K562 (cell line): ENCODE measurements at places on chromosomes 16 and 17.

DNA sequence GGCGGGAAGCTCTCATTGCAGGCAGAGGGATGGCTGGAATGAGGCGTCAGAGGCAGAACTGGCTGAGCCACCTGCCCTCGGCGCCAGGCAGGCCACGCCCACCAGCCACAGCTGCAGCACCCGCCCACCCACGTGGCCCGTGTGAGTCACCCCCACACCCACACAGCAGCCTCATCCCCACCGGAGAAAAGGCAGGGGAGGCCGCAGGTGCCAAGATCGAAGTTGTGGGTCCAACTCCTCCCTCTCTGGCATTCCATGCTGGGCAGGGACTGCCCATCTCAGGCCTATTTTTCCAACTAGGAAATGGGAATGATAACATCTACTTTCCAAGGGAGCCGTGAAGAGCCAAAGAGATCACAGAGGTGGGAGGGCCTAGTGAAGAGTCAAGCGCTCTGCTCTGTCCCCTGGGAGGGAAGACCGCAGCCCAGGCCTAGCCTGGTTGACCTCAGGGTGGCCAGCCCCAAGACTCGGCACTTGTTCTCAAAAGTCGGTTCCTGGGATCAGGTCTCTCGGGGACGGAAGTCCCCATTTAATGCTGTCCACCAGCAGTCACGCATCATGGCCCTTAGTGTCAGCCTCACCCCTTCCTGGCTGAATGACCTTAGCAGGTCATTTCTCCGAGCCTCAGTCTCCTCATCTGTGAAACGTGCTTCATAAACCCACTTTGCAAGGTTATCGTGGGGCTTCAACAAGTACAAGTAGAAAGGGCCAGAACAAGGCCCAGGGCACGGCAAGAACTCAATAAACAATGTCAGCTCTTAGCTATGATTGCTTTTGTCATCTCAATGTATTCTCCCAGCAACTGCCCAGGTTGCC, at the start of gene TRPV3:
Gene TRPV3, minus strand, starts transcription at position 45 of the 816 bp plus-strand sequence. CDS start 2,962 bp downstream, outside the sequence.
- peak; percentile 70 for DNase-seq

- DNase-seq, result no peak
Measured at GRCh38 chr16:57616241-57616640, 12.2 kb upstream of the ADGRG1 start.

DNA sequence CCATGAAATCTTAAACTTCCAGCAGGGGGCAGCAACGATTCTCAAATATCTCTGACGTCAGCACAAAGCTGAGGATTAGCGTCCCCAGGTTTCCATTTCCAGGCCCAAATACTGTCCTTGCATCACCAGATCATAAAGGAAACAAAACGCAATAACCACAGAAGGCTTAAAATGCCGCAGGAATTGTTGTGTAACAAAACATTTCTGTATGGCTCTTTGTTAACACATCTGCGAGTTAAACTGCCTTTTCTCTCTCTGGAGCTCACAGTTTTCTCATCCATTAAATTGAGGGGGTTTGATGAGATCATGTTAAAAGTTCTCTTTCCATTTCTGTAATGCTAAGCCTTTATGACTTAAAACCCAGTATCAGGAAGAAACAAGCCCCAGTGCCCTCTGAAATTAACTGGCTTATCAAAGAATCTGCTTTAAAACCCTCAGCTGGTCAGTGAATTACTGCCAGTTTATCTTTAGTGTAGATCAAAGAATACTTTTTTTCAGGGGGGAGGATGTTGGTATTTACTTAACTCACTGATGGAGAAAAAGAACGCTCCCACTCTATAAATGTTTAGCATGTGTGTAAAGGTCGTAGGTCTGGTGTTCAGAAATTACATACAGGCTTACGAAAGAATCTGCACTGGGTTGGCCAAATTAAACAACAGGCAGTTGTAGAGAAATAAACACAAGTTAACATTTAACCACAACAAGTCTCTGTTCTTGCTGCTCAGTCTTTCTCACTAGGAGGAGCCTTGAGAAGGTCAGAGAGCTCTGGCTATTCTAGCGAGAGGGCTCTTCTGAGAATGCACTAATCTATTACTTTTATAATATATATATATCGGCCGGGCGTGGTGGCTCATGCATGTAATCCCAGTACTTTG, 10.6 kb upstream of the TERF2 start:
- peak; percentile 89 for DNase-seq

DNA sequence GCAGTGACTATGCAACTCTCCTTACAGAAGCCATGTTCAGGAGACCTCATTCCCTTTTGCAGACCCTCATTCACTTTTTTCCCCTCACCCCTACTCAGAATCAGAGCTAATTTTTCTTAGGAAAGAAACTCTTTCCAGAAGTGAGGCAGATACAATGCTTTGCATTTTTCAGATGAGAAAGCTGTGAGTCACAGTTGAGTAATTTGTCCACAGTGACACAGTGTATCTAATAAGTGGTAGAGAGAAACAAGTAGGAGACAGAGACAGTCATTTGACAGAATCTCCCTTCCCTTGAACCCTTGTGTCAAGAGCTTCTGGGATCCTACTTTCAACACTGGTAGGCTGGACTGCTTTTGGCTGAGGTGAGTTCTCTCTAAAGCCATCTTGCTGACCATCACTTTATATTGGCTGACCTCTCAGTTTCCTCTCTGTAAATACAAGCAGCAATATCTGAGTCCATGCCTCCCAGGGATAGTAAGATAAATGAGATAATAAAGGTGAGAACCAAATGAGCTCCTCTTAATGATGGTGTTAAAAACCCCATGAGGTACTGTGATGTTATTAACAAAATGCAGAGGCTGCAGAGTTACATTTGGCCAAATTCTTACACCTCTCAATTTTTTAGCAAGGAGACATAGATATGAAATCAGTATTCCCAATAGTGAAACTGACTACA, 130.8 kb downstream of the CA10 start:
- DNase-seq, result no peak

GRCh38 chr17:22273308-22273707, 581.0 kb downstream of the KCNJ18 start:
- DNase-seq, result no peak

- DNase-seq, result no peak
Measured at GRCh38 chr16:86862595-86863280, 284.4 kb downstream of the FOXL1 start.

DNA sequence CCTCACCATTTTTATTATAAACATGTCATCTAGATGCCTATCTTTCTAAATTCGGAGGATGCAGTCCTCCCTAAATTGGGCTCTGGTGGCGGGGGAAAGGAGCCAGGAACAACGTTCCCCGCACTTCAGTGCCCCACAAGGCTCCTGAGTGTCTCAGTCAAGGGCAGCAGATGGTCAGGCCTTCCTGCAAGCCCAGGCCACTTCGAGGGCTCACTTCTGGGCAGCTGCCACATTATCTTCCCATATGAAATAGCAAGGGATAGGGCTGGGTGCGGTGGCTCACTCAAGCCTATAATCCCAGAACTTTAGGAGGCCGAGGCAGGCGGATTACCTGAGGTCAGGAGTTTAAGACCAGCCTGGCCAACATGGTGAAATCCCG, 32.3 kb downstream of the FBXO31 start:
- DNase-seq, result no peak

DNA sequence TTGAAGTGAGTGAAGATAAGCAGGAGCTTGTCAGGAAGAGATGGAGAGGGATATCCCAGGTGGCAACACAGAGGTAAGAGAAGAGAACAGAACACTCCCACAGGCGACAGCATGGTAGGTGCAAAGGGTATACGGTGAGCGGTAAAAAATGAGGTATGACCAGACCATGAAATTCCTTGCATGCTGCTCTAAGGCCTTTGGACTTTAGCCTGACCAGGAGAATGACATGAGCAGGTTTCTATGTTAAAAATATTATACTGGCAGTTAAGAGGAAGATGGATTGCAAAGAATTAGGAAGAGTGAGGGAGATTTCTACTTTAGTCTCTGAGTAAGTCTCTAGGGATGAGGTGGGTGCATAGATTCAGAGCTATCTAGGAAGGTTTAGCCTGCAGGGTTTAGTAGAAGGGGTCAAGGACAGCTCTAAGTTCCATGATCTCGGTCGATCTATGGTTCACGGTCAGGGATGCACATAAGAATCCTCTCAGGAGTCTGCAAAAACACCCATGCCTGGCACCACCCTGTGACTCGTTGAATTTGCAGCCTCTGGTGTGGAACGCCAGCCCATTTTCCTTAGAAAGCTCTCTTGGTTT, 65.7 kb downstream of the HLF start:
- no peak for DNase-seq

DNA sequence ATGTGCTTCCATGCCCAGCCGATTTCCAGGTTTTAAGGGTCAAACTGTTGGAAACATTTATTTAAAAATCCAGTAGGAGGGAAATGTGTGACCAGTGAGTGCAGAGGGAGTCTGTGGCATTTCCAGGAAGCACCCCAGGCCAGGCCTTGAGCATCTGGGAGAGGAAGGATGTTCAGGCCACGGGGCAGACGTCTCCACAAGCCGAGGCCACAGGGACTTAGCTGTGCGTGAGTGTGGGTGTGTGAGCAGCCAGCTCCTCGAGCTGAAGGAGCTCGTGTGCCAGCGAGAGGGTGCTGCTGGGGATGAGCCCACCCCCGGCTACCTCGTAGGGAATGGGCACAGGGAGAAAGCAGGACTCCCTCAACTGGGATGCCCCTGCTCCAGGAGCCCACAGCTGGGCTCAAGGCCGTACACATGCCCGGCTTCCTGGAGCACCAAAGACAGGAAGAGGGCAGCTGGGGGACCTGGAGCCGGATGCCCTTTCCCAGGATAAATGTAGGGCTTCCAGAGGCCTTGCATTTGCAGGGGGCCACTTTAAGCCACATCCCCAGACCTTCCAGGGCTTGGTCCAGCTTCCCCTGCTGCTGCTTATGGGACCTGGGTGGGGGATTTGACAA, 12.5 kb downstream of the NPTX1 start:
- DNase-seq, result no peak

DNA sequence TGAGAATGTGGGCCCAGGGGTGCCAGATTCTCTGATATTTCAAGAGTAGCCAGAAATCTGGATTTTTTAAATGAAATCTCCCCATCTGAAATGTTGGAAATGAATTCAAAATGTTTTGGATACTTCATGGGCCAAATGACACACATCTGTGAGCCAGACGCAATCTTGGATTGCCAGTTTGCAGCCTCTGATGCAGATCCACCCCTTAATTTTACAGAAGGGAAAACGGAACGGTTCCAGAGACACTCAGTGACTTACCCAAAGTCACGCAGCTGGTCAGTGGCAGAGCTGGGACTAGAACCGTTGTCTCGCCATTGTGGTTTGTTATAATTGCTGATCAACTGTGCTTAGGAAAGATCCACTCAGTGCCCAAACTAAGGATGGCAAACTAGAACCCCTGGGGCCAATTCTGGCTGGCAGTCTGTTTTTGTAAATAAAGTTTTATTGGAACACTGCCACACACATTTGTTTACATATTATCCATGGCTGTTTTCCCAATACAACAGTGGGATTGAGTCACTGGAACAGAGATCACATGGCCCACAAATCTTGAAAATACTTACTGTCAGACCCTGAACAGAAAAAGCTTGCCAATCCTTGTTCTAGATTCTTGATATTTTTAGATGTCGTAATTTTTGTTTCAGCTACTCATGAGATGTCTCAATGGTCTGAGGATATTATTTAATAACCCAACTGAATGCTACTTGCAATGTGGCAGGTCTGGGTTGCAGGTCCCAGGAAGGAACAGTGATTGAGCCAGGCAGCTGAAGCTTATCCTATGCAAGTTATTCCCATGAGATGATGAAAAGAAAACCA, 143.8 kb downstream of the AXIN2 start:
- DNase-seq, result no peak

GRCh38 chr17:60416368-60416925, 5.8 kb upstream of the CHCT1 start:
- no peak for DNase-seq

- DNase-seq, result no peak
Measured at GRCh38 chr17:10354651-10355050, 18.2 kb downstream of the MYH13 start.

DNA sequence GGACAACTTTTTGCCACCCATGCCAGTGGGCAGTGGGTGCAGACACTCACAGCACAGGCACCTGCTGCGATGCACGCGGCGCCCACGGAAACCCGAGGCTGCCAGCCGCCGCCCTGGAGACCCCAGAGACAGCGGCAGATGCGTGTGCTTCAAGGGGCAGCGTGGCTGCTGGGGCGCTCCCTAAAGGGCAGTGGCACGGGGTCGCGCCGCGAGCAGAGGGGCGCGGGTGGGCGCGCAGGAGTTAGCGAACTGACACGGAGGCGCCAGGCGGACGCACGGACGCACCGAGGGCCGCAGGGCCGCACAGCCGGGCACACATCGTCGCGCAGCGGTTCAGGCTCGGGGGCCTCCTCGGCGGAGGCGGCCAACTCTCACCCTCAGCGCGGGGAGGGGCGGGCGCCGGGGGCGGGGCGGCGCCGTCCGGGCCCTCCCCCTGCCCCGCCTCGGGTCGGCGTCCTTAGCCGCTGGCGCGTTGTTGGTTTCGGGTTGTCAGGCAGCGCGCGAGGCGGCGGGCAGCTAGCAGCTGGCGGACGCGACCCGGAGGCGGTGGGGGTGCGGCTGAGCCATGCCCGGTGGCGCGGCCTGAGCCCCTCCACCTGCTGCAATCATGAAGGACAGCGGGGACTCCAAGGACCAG, at the start of gene KIF19:
Gene KIF19, plus strand, starts transcription at position 484 of the 637 bp plus-strand sequence. Its CDS starts 124 bp downstream, at position 608.
- peak; percentile 94 for DNase-seq

GRCh38 chr17:79473111-79473875, 137.6 kb downstream of the RBFOX3 start:
- DNase-seq, result peak; percentile 88

DNA sequence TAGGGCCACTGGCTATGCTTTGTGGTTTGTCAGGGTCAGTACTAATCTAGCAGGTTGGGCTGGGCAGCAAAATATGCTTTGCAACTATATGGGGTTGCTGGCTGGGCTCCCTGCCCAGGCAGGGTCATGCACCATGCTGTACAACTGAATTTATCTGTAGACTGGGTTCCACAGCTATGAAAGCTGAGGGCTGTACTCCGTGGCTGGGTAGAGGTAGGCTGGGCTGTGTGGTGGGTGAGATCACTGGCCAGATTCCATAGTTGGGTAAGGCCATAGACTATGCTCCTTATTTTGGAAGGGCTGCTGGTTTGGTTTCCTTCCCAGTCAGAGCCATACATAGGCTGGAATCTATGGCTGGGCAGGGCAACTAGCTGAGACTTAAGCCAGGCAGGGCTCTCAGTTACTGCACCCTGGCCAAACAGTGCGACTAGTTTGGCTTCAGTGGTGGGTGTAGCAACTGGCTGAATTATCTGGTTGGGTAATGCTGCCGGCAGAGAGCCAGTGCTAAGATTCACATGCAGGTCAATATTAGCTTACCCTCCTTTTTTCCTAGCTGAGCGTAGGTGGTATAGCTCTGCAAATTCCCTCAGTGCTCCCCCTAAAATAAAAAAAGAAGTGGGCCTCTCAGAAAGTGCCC, 769.1 kb upstream of the CDH8 start:
- DNase-seq, result no peak

DNA sequence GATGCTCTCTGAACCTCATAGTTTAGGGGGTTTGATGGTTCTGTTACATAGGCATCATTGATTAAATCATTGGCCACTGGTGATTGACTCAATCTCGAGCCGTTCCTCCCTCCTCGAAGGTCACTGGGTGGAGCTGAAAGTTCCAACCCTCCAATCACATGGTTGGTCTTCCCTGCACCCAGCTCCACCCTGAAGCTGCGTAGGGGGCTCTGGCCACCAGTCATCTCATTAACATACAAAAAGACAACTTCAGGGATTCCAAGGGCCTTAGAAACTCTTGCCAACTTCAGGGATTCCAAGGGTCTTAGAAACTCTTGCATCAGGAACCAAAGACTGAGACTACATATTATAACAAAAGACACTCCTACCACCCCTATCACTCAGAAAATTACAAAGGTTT, 306.5 kb upstream of the TNRC6C start:
- DNase-seq, result no peak

- DNase-seq, result no peak
Measured at GRCh38 chr16:22757202-22757601, 56.8 kb upstream of the HS3ST2 start.
